ENCODE measurements at places on chromosomes 6 and 20. TPM values are rescaled to one million over a fixed set of nuclear protein-coding genes. Genes with fewer than 3 reads are reported as not detected.

The OXT gene
- total RNA-seq = not detected

The TBXT gene
- total RNA-seq = not detected

DNA sequence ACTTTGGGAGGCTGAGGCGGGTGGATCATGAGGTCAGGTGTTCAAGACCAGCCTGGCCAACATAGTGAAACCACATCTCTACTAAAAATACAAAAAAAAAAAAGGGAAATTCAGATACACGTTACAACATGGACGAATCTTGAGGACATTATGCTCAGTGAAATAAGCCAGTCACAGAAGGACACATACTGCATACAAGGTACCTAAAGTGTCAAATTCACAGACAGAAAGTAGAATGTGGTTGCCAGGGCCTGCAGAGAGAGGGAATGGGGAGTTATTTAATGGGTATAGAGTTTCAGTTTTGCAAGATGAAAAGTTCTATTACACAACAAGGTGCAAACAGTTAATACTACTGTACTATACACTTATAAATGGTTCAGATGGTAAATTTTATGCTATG is 75.1 kb downstream of the SNX5 start:
- H3K36me3 ChIP-seq = no peaks in the 10 kb centered on the region
- no peak overlapping the region for H3K27ac ChIP-seq
- no peak overlapping the region for H3K4me3 ChIP-seq
- no peak for DNase-seq

GRCh38 chr6:113856625-113857555 is at the start of gene MARCKS:
Gene MARCKS, plus strand, starts transcription at chr6:113857345. Its CDS starts 401 bp downstream, at chr6:113857746.
- H3K4me3 ChIP-seq = no peak within 1 kb of the TSS
- H3K27me3 ChIP-seq = peaks cover 40% of the 10 kb centered on the region
- H3K27ac ChIP-seq = peak within 1 kb of the TSS; percentile 2
- peaks cover 16% of the 10 kb centered on the region for H3K4me1 ChIP-seq
- DNase-seq = peak; percentile 56

- H3K27me3 ChIP-seq = no peaks in the 10 kb centered on the region
- no peak overlapping the region for H3K27ac ChIP-seq
- H3K4me3 ChIP-seq = no peak overlapping the region
- H3K36me3 ChIP-seq = peaks cover 17% of the 10 kb centered on the region
These were observed 11.6 kb downstream of the ZKSCAN4 start for GRCh38 chr6:28240471-28240870.

- no peak overlapping the region for H3K4me3 ChIP-seq
- no peak overlapping the region for H3K27ac ChIP-seq
- no peaks in the 10 kb centered on the region for H3K27me3 ChIP-seq
- H3K36me3 ChIP-seq = peaks cover 5% of the 10 kb centered on the region
These were observed 34.7 kb downstream of the SUN5 start for GRCh38 chr20:32969356-32970114.

GRCh38 chr6:119426619-119427018 is 77.1 kb upstream of the MAN1A1 start:
- no peak for DNase-seq
- H3K4me3 ChIP-seq = no peak overlapping the region
- H3K27ac ChIP-seq = no peak overlapping the region

The OR2H2 gene
- total RNA-seq = not detected

GRCh38 chr6:153108315-153108714 is 22.8 kb downstream of the RGS17 start:
- no peak for DNase-seq
- peaks cover 12% of the 10 kb centered on the region for H3K27me3 ChIP-seq
- no peaks in the 10 kb centered on the region for H3K36me3 ChIP-seq
